ENCODE measurements at places on chromosomes 1 and 21. TPM values are rescaled to one million over a fixed set of nuclear protein-coding genes. Genes with fewer than 3 reads are reported as not detected.
A peak's percentile ranks its signal among the peaks of the same experiment; 100 is the strongest.

DNA sequence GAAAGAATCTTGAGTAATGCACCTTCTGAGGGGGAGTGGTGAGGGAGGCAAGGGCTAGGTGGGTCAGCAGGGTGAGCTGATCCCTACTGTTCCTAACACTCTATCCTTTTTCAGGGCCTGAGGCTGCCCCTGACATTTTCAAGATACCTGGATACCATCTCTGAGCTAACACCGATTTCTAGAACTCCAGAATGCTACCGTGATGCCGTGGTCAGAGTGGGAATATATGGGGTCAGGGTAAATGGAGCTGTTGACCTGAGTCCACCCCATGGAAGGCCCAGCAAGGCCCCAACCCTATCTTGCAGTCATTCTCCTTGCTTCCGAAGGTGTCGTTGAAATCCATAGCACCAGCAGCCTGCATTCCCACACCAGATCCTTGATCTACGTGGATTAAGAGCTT, 18.0 kb upstream of the PTPRF start:
- no peaks in the 10 kb centered on the region for H3K4me1 ChIP-seq
- no peaks in the 10 kb centered on the region for H3K36me3 ChIP-seq
- no peaks in the 10 kb centered on the region for H3K27me3 ChIP-seq
- DNase-seq = peak; percentile 23

The CATSPER4 gene
- total RNA-seq = not detected

GRCh38 chr1:201990427-201990826, 8.0 kb downstream of the RNPEP start:
- H3K4me3 ChIP-seq = no peak overlapping the region
- no peak overlapping the region for H3K27ac ChIP-seq
- H3K4me1 ChIP-seq = peaks cover 4% of the 10 kb centered on the region
- H3K27me3 ChIP-seq = no peaks in the 10 kb centered on the region

DNA sequence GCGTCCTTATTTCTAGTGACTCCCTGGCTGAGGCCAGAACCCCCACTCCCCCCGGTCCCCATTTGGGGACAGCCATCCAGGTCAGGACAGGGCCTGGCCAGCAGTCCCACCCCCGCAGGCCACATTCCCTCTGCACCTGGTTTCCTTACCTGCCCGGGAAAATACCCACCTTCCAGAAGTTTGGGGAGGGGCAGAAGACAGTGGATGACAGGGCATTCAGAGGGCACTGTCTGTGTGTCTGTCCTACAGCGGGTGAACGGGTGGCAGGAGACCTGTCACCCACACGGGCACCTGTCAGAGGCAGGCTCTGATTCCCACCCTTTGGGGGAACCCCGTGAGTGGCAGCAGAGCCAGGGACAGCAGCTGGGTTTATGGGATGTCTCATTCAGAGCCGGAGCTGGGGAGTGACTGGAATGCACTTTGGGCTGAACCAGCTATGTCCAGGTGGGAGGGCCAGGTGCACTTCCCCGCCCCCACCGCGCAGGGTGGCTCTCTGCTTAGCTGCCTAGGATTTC, 2.0 kb downstream of the ARHGEF16 start:
- no peaks in the 10 kb centered on the region for H3K36me3 ChIP-seq
- peaks cover 50% of the 10 kb centered on the region for H3K4me1 ChIP-seq
- H3K4me3 ChIP-seq = no peak overlapping the region
- DNase-seq = no peak
- H3K27ac ChIP-seq = no peak overlapping the region
- no peaks in the 10 kb centered on the region for H3K27me3 ChIP-seq

The ACKR1 gene
- total RNA-seq = not detected

- H3K4me1 ChIP-seq = peaks cover 31% of the 10 kb centered on the region
- no peak overlapping the region for H3K4me3 ChIP-seq
- no peaks in the 10 kb centered on the region for H3K36me3 ChIP-seq
- H3K27ac ChIP-seq = peak overlapping the region; percentile 68
Observed at GRCh38 chr1:155888481-155888880, 22.7 kb downstream of the RIT1 start.

The TMIGD3 gene
- total RNA-seq = not detected

DNA sequence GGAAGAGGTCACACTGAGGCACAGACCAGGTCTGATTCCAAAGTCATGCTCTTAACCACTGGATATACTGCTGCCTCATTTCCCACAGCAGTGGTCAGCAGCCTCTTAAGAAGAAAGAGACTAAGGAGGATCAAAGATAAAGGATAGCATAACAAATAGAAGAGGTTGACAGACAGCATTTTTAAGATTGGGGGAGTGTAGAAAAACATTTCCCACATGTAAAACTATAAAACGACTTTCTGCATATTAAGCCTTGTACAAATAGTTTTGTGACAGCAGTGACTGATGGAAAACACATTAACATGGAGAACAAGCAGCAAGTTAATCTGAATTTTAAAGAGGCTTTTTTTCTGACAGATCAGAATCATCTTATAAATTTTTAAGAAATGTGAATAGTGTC, 92.0 kb downstream of the SELENOF start:
- H3K27ac ChIP-seq = no peak overlapping the region
- no peaks in the 10 kb centered on the region for H3K36me3 ChIP-seq
- peaks cover 21% of the 10 kb centered on the region for H3K27me3 ChIP-seq
- H3K4me1 ChIP-seq = no peaks in the 10 kb centered on the region

DNA sequence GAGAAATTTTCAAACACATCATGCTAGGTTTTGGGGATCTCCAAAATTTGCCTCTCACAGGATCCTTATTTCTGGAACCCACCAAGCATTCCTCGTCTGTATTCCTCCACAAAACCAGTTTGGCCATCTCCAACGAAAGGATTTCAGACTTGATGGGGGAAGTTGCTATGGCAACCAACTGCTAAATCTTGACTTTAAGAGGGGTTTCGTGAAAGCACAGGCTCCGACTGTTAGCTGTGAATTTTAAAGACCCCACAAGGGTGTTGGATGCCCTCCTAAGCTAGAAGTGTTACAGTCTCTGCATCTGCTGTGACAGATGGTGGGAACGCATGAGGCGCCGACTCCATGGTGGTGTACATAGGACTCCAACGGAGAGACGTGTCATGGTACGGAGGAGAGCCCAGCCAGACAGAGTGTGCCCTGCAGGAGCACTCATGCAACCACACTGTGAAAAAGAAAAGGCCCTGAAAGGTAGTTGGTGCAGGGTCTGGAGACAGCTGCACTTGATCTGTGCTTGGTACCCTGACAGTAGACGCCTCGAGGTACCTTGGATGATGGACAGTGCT, 147.1 kb downstream of the ASTN1 start:
- no peak overlapping the region for H3K4me3 ChIP-seq
- no peak for DNase-seq
- no peaks in the 10 kb centered on the region for H3K36me3 ChIP-seq
- H3K4me1 ChIP-seq = no peaks in the 10 kb centered on the region

GRCh38 chr1:211640301-211640630, 35.2 kb downstream of the NEK2 start:
- H3K4me1 ChIP-seq = peaks cover 44% of the 10 kb centered on the region
- DNase-seq = no peak
- peak overlapping the region; percentile 90 for H3K27ac ChIP-seq
- peak overlapping the region; percentile 43 for H3K4me3 ChIP-seq

The PCP4L1 gene
- not detected for total RNA-seq

The SCCPDH gene
- 34.9 TPM for total RNA-seq

The ESPN gene
- total RNA-seq = not detected

The NCSTN gene
- 126 TPM for total RNA-seq

The OPTC gene
- total RNA-seq = not detected

DNA sequence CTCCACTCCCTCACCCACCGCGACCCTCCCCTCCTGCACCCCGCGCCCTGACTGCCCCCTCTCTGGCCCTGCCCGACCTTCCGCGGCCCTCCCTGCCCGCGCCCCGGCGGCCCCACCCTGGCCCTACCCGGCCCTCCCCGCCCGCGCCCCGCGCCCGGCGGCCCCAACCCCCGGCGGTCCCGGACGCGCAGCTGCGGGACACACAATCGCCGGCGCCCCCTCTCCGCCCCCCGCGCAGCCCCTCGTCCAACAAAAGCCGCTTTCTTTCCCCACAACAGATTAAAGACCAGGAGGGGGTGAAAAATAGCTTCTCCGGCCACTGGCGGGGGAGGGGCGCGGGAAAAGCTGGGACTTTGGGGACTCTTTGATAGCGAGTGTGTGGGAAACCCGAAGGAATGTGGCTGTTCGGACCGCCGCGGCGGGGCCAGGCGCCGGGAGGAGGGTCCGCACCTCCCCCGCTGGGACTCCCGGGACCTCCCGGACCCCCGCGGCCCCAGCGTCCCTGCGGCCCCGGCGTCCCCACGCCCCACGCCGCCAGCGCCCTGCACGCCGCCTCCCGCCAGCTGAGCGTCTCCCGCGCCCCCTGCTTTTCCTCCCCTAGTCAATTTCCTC, 8.8 kb upstream of the ID3 start:
- DNase-seq = no peak
- H3K4me3 ChIP-seq = peak overlapping the region; percentile 79
- H3K27ac ChIP-seq = peak overlapping the region; percentile 93
